Epithelial cell of proximal tubule (primary cell): ENCODE measurements at places on chromosomes 4 and X. TPM values are rescaled to one million over a fixed set of nuclear protein-coding genes. Genes with fewer than 3 reads are reported as not detected.

- DNase-seq = no peak
Observed at GRCh38 chr4:103289186-103289585, 91.0 kb upstream of the CENPE start.

GRCh38 chr4:48375651-48376304 lies 34.4 kb downstream of the SLAIN2 start:
- DNase-seq = no peak

GRCh38 chrX:2521092-2521926 lies 20.5 kb upstream of the DHRSX start:
- DNase-seq = no peak

Gene NPY5R
- 0.12 and 0.14 TPM in 2 replicates for total RNA-seq

Gene FAM47A
- not detected in 2 replicates for total RNA-seq
